Stimulated activated CD4-positive, alpha-beta T cell treated with anti-CD3 and anti-CD28 coated beads, Interleukin-2, amount 100 ng/mL, for 48 hours (primary cell): ENCODE measurements at places on chromosomes 6 and 20.

DNA sequence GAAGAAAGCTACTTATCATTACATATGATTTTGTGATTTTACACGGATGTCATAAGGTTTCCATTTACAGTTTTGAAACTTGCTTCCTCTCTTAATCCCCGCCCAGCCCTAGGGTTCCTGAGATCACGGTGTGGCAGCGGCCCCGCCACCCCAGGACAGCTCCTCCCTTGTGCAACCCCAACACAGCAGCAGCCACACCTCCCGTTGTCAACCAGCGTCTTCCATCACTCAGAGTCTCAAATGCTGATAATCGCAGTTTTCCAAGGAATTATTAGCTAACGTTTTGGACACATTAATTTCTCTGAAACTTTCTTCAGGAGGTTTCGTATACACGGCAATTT lies 204.8 kb downstream of the THBS2 start:
- DNase-seq: no peak

DNA sequence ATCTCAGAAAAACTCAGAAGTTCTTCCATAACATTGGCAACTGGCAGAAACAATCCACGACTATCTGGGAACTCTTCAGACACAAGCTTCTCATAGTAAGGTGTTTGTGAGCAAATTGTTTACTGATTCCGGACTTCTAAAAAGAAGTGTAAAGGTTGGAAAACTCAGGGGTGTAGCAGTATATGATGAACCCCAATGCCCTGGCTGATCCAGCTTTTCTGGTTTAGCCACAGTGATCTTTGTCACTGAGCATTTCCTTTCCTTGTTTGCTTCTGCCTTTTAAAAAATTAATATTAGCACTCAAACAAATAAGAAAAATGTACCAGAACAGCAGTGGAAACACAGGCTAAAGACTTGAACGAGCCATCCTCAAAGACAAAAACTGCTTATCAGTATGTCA lies 4.9 kb downstream of the RGS17 start:
- DNase-seq: no peak

DNA sequence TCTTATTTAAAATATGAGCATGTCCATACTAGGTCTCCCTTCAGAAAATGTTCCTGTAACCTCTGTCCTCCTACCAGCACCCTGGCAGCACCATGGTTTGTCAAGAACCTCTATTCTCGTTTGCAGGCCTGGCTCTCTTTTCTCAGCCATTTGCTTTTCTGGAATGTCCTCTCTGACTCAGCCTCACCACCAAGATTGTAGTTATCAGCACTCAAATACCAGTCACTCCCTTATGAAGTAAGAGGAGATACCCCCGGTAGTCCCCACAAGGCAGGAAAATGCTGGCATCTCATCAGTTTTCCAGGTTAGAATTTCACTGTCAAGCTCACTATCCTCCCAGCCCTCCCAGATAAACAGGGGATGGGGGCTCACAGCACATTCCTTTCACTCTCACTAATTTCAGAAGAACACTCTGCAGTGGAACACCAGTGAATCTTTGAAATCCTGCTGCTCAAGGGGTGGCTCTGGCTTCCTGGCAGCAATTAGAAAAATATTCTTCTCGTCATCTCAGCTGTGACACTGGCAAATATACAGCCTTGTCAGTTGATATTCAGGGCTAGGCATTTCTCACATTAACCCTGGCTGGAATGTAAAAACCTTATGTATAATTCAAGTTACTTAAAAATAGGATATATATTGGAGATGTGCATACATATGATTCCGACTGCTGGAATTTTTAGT lies 129.2 kb downstream of the TBX18 start:
- no peak for DNase-seq

DNA sequence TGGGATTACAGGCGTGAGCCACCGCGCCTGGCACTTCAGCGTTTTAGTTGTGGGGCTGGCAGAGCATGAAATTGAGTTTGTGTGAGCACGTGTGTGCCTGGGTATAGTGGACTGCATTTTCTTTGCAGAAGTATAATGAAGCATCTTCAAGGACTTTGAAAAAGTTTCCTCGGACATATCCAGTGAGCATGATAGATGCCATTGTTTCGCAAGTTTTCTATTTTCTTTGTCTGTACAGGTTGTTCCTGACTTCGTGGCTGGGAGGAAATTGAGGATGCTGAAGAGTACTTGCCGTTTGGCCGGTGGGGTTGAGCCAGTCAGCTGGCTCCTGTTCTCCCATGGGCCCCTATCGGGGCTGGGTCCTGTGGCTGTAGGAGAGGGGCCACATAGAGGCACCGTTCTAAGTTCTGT lies 55.9 kb downstream of the RREB1 start:
- DNase-seq: no peak

GRCh38 chr6:106643061-106643460 lies 13.7 kb downstream of the QRSL1 start:
- DNase-seq: no peak

GRCh38 chr6:159506048-159506447 lies 187.0 kb downstream of the SOD2 start:
- DNase-seq: no peak

GRCh38 chr6:42989923-42990322 lies 5.6 kb downstream of the PPP2R5D start:
- DNase-seq: no peak

GRCh38 chr6:88880021-88880420 lies 83.4 kb downstream of the RNGTT start:
- DNase-seq: no peak
